Progenitor cell of endocrine pancreas (in vitro differentiated cells): ENCODE measurements at places on chromosomes 3 and 15. TPM values are rescaled to one million over a fixed set of nuclear protein-coding genes. Genes with fewer than 3 reads are reported as not detected.

DNA sequence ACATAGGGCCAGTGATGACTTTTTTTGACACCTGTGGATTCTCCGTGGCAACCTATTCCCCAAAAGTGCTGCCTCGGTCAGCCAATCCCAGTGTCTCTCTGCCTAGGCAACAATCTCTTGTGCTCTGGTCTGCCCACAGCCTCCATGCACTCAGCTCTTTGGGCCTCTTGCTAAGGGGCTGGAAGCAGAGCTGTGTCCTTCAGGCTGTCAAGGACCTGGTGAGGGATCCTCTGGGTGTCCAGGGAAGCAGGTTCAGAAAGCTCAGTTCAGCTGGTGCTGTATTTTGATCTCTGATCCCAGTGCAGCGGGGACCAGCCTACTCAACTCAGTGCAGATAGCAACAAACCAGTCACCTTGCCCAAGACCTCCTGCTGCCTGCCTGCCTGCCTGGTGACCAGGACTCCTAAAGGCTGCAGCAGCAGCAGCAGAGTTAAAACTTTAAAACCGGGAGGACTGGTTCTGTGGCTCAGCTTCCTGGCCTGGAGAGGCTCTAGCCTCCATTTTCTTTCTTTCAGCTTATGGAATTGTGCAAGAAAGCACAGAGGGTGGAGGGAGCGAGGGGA is 6.2 kb downstream of the PAK6 start:
- DNase-seq: no peak
- H3K27ac ChIP-seq: peak overlapping the region; percentile 86
- H3K36me3 ChIP-seq: no peaks in the 10 kb centered on the region
- peaks cover 13% of the 10 kb centered on the region for H3K4me1 ChIP-seq
- H3K4me3 ChIP-seq: no peak overlapping the region

DNA sequence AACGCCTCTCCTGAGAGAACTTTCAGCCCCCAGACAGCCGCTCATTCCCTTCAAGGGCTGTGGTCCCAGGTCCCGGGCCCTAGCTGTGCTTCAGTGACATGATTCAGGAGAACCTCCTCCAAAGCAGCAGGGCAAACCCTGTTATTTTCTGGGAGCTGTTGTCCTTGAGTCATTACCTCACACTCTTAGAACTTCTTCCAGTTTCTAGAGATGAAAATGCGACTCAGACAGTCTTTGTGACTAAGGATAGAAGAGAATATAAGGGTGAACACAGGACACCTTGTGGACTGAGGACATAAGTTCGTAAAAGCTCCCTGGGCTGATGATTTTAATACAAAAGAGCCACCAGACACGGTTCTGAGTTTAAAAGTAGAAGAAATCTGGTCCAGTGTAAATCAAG is 203.8 kb downstream of the RORA start:
- H3K27me3 ChIP-seq: no peaks in the 10 kb centered on the region
- H3K36me3 ChIP-seq: no peaks in the 10 kb centered on the region
- DNase-seq: no peak
- no peaks in the 10 kb centered on the region for H3K4me1 ChIP-seq
- H3K27ac ChIP-seq: no peak overlapping the region

DNA sequence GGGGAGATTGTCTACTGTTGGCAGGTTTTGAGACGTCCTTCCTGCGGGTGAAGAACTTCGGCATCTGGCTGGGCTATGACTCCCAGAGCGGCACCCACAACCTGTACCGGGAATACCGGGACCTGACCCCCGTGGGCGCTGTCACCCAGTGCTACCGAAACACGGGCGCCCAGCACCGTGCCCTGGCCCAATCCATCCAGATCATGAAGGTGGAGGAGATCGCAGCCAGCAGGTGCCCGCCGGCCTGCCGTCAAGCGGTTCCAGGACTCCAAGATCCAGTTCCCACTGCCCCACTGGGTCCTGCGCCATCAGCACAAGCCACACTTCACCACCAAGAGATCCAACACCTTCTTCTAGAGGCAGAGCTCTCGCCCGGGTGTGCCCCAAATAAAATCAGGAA is 194.9 kb upstream of the EPHA6 start:
- H3K4me1 ChIP-seq: no peaks in the 10 kb centered on the region
- no peak overlapping the region for H3K4me3 ChIP-seq
- H3K27me3 ChIP-seq: no peaks in the 10 kb centered on the region
- no peak for DNase-seq
- H3K27ac ChIP-seq: no peak overlapping the region
- H3K36me3 ChIP-seq: no peaks in the 10 kb centered on the region

DNA sequence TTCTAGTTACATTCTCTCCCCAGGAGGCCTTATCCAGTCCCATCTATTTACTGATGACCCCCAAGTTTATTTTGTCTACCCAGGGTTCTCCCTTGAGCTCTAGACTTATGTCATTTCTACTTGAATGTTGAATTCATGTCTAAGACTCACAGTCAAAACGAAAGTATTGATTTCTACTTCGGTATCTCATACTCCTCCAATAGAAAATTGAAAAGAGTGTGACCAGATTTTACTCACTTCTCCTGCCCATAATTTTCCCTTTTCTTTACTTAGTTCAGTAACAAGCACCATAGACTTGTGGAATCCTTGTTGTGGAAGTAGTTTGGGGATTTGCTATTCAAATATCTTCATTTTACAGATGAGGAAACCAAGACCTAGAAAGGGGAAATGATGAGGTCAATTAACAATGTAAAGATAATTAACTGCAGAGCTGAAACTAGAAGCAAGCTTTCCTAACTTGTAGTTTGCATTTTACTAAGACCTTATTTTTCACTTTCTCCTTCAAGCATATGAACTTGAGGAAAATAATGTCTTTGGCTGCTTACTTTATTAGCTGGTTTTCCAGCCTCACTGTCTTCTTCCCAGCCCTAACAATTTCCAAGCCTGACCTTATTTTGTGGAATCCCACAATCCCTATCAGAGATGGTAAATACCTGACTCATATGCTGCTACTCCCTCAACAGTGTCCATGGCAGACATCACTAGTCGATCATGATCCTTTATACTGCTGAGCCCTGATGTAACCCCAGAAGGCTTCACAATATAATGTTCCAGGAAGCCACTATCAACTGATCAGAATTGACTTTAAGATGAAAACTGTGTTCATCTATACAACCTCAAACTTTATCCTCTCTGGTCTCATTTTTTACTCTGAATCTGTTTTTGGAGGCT is 123.9 kb upstream of the AGBL1 start:
- no peak overlapping the region for H3K4me3 ChIP-seq
- H3K27me3 ChIP-seq: peaks cover 4% of the 10 kb centered on the region
- H3K4me1 ChIP-seq: no peaks in the 10 kb centered on the region
- no peaks in the 10 kb centered on the region for H3K36me3 ChIP-seq
- H3K27ac ChIP-seq: no peak overlapping the region
- DNase-seq: no peak

DNA sequence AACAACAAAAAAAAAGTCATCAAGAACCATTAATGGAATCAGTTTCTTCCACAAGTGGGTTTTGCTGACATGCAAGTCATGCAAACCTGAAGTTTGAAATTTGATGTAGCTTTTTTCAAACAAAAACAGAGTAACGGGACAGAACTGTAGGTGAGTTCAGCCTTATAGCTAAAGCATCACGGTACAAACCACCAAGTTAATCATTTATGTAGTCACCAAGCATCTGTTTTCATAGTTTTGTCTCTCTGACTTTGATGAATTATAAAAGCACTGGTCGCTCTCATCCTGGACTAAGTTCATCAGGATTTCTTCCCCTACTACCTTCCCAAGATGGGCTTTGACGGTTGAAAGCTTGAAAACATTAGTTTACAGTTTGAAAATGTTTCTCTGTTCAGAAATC is 117.0 kb upstream of the SAMMSON start:
- H3K27ac ChIP-seq: no peak overlapping the region
- DNase-seq: no peak
- H3K4me3 ChIP-seq: no peak overlapping the region

- peaks cover 12% of the 10 kb centered on the region for H3K27me3 ChIP-seq
- no peaks in the 10 kb centered on the region for H3K36me3 ChIP-seq
Observed at GRCh38 chr3:66572938-66573710, 72.3 kb upstream of the LRIG1 start.

- no peaks in the 10 kb centered on the region for H3K27me3 ChIP-seq
- no peak overlapping the region for H3K27ac ChIP-seq
- H3K4me1 ChIP-seq: peaks cover 9% of the 10 kb centered on the region
Observed at GRCh38 chr15:41895957-41896356, 2.1 kb upstream of the SPTBN5 start.

The CADPS gene
- 145 and 149 TPM in 2 replicates for total RNA-seq

- H3K4me3 ChIP-seq: no peak overlapping the region
- H3K27me3 ChIP-seq: no peaks in the 10 kb centered on the region
- H3K36me3 ChIP-seq: no peaks in the 10 kb centered on the region
- H3K4me1 ChIP-seq: no peaks in the 10 kb centered on the region
Observed at GRCh38 chr3:59469948-59470723, 420.3 kb upstream of the CFAP20DC start.

GRCh38 chr3:123169492-123169929 is 32.2 kb upstream of the SEC22A start:
- H3K4me3 ChIP-seq: no peak overlapping the region
- DNase-seq: no peak
- H3K36me3 ChIP-seq: peaks cover 19% of the 10 kb centered on the region
- H3K27ac ChIP-seq: peak overlapping the region; percentile 87
- peaks cover 12% of the 10 kb centered on the region for H3K4me1 ChIP-seq

- no peak overlapping the region for H3K27ac ChIP-seq
- H3K36me3 ChIP-seq: peaks cover 6% of the 10 kb centered on the region
- H3K4me3 ChIP-seq: no peak overlapping the region
- DNase-seq: no peak
Observed at GRCh38 chr3:45537970-45538640, 56.4 kb upstream of the LIMD1 start.

- no peak for DNase-seq
- no peak overlapping the region for H3K27ac ChIP-seq
- no peaks in the 10 kb centered on the region for H3K36me3 ChIP-seq
- H3K4me1 ChIP-seq: peaks cover 14% of the 10 kb centered on the region
- H3K27me3 ChIP-seq: peaks cover 3% of the 10 kb centered on the region
- no peak overlapping the region for H3K4me3 ChIP-seq
Observed at GRCh38 chr15:60804986-60805949, 326.3 kb upstream of the ICE2 start.

The GOLGA8M gene
- 0.18 TPM in 1 of 2 replicates, not detected in the other for total RNA-seq

GRCh38 chr15:66646308-66646707 is 55.7 kb upstream of the SMAD6 start:
- H3K4me1 ChIP-seq: peaks cover 15% of the 10 kb centered on the region
- no peak overlapping the region for H3K4me3 ChIP-seq
- no peak for DNase-seq

DNA sequence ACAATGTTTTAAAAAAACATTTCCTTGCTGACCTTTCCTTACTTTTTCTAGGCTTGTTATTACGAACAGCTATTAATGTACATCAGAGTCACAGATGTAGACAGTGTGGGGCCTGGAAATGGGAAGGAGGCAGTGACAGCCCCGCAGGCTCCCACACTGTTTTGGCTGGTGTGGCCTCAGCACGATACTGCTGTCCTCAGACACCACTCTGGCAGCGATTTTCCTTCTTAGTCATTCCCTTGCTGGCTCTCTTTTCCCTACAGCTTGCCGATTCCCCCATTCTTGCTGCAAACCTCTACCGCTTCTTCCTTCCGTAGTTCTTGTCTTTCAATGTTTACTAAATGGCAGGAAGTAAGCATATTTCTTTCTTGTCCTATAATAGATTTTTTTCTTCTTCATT is 113.1 kb downstream of the ABI3BP start:
- H3K27ac ChIP-seq: no peak overlapping the region
- no peaks in the 10 kb centered on the region for H3K36me3 ChIP-seq
- H3K4me1 ChIP-seq: no peaks in the 10 kb centered on the region
- H3K27me3 ChIP-seq: no peaks in the 10 kb centered on the region

DNA sequence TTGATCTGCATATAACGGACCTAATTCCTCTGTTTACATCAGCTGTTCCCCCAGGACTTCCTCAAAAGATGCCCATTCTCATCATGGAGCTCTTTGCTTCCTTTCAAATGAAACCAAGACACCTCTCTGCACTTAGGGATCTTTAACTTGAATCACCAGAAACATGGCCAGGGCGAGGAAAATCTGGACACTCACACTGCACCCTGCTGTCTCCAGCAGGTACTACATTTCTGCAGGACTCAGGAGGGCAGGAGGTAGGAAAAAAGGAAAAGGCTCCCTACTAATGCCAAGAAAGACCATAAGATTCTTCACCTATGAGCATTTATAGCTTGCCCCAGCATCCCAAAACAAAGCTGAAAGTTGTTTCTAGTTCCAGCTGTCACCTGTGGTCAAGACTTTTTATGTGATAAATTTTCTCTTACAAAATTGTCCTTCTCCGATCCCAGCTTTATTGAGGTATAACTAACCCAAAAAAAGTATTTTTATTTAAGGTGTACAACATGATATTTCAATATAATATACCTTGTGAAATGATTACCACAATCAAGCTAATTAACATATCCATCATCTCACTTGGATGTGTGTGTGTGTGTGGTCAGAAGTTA is 87.3 kb upstream of the C15orf61 start:
- peaks cover 11% of the 10 kb centered on the region for H3K36me3 ChIP-seq
- H3K27me3 ChIP-seq: no peaks in the 10 kb centered on the region
- H3K4me3 ChIP-seq: no peak overlapping the region
- H3K27ac ChIP-seq: no peak overlapping the region
- no peaks in the 10 kb centered on the region for H3K4me1 ChIP-seq

- H3K27ac ChIP-seq: no peak overlapping the region
- peaks cover 33% of the 10 kb centered on the region for H3K27me3 ChIP-seq
- no peak overlapping the region for H3K4me3 ChIP-seq
- H3K36me3 ChIP-seq: no peaks in the 10 kb centered on the region
- no peak for DNase-seq
Observed at GRCh38 chr3:53570709-53571108, 76.3 kb downstream of the CACNA1D start.

DNA sequence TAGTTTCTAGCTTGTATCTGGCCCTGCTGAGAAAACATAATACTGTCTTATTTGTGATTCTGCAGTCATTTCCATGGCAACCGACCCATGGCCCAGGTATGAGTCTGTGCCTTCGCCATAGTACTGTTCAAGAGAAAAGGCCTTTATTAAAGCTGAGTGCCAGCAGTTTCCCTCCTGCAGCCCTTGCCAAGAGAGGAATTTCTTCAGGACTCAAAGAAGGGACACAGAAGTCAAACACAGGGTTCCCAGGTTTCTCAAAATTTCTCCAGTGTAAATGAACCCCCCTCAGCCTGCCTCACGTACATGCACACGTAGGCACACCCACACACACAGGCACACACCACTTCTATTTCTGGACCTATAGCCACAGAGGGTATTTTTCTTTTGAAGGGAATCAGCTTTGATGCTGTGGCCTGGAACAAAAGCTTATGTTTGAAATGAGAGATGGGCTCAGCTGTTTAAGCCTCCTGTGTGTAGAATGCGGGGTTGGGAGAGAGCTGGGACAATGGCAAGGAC is 269.2 kb downstream of the PDCD6IP start:
- no peaks in the 10 kb centered on the region for H3K36me3 ChIP-seq
- H3K4me1 ChIP-seq: no peaks in the 10 kb centered on the region
- H3K27ac ChIP-seq: no peak overlapping the region

DNA sequence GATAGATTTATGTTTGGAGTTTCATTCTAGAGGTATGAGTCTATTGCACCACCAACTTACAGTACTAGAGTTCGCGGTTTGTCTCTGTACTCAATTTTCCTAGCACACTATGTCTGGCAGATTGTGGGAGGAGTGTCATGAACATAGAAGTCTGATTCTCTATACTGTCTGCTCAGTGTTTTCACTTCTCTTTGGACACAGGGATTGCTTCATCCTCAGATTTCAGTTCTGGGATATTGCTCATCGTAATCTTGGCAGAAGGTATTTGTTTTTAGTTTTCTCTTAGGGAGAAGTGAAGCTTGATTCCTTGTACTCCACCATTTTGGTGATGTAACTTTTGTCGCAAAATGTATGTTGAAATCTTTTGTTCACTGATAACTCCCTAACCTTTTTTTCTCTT is 27.8 kb upstream of the AZI2 start:
- no peaks in the 10 kb centered on the region for H3K4me1 ChIP-seq
- no peak overlapping the region for H3K27ac ChIP-seq
- H3K36me3 ChIP-seq: no peaks in the 10 kb centered on the region
- no peak overlapping the region for H3K4me3 ChIP-seq
- DNase-seq: no peak

The STRA6 gene
- total RNA-seq: 17.9 and 34.7 TPM in 2 replicates
